ENCODE measurements at places on chromosomes 1 and 21.

DNA sequence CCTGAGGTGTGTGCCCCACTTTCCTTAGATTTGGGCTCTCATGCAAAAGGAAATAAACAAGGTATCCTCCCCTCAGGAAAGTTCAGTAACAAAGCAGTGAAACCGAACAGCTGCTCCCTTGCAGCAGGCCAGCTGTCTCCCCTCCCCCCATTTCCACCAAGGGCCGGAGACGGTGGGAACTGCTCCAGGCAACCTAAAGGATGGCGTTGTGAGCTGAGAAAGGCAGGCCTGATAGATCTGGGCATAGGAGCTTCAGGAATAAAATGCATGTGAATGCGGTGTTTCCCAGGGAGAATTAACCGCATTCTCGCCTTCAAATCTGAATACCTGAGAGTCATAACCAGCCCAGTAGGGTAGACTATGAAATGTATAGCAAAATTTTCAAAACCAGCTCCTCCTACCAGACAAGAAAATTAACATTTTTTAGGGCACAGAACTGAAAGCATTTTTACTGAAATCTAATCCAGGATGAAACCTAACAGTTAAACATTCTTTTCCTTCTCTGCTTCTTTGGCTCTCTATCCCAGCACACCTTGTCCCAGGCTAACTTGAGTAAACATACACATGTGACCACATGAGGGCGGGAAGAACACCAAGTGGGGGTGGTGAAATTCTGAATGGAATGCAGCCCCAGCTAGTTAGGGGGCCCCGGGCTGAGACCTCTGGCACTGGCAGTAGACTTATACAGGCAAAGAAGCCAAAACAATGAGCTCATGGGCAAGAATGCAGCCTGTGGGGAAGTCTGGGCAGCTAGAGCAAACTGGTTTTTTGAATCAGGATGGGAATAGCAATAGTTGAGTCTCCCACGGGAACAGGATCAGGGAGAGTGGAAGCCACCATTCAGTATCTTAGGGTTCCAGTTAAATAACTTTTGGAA lies 11.5 kb downstream of the MCL1 start:
- peak; percentile 66 for DNase-seq

- DNase-seq = peak; percentile 15
Measured at GRCh38 chr1:199009447-199009846, 370.6 kb downstream of the PTPRC start.

- no peak for DNase-seq
Measured at GRCh38 chr1:222093518-222093917, 351.6 kb upstream of the DUSP10 start.

GRCh38 chr1:213075725-213076124 lies 24.7 kb downstream of the RPS6KC1 start:
- DNase-seq = no peak

DNA sequence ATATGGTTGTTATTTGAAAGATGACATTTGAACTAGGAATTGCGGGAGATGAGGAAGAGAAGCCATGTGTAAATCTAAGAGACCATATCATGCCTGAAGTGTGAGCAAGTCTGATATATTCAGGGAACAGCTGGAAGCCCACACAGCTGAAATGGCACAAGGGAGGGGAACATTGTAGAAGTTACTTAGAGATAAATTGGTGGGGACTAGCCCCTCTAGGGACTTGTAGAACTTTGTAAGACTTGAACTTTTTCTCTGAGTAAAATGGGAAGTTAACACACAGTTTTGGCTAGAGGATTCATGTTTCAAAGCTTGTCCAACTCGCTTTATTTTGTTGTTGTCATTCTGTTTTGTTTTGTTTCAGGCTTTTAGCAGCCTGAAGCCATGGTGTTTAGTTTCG lies 216.4 kb downstream of the FMN2 start:
- DNase-seq = no peak

- no peak for DNase-seq
Measured at GRCh38 chr1:30879940-30880677, 28.4 kb downstream of the SDC3 start.

- DNase-seq = no peak
Measured at GRCh38 chr1:58679463-58679862, 20.4 kb downstream of the MYSM1 start.

DNA sequence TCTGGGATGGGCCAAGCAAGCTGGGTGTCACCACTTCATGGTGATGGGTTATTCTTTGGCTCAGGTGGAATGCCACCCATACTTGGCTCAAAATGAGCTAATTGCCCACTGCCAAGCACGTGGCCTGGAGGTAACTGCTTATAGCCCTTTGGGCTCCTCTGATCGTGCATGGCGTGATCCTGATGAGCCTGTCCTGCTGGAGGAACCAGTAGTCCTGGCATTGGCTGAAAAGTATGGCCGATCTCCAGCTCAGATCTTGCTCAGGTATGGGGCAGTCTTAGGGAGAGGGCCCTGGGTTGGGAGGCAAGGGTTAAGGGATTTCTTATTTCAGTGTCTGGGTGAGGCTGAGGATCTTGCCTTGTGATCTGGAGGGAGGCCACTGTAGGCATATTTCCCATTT lies 15.4 kb upstream of the NASP start:
- no peak for DNase-seq

DNA sequence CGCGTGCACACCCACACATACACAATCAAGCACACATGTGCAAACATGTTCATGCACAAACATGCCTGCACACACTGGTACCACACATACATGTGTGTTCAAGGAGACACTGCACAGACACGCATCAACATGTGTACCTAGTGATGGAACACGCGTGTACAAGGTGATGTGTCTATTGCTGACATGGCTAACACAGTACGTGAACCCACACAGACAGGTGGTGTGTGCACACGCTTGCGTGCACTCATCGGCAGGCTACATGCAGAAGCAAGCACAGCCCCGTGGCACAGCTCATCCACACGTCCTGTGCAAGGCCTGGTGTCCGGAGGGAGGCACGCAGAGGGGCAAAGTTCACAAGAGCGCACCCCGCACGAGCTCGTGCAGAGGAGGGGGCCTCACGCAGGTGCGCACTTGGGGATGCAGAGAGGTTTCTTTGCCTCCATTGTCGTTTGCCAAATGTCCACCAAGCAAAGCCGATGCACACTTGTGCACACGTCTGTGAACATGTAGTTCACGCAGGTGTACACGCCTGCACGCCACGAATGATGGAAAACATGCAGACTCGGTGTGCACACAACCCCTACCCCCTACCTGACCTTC lies 969 bp downstream of the ACAP3 start:
- no peak for DNase-seq

DNA sequence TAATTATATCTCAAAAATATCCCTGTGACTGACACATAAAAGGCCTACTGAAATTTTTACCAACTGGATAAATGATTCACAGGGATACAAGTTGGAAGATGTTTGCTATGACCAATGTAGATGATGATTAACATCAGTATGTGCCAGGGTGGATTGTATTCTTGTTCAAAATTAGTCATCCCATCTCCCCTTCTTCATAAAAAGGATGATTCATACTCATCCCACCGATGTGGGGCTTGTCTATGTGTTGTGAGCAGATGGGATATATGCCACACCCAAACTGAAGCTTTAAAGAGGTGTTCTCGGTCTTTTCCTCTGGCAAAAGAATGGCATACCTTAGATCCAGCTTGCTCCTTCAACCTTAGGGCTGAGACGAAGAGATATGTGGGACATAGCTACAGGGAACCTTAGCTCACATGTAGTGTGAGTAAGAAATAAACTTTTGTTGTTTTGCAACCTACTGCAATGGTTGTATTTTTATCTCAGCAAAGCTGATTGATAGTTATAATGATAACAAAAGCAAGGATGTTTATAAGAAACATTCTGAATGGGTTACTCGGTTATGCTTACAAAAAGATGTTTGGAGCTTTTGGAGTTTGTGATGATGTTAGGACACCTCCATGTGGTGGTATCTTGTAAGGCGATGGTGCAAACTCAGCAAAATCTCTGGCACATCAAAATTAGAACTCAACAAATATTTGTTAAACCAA lies 29.4 kb downstream of the SPATA17 start:
- peak; percentile 43 for DNase-seq

All from suppressor macrophage treated with lipopolysaccharide for 1 hour (primary cell).